ENCODE measurements at places on chromosomes 1 and 21.
A peak's percentile ranks its signal among the peaks of the same experiment; 100 is the strongest.

DNA sequence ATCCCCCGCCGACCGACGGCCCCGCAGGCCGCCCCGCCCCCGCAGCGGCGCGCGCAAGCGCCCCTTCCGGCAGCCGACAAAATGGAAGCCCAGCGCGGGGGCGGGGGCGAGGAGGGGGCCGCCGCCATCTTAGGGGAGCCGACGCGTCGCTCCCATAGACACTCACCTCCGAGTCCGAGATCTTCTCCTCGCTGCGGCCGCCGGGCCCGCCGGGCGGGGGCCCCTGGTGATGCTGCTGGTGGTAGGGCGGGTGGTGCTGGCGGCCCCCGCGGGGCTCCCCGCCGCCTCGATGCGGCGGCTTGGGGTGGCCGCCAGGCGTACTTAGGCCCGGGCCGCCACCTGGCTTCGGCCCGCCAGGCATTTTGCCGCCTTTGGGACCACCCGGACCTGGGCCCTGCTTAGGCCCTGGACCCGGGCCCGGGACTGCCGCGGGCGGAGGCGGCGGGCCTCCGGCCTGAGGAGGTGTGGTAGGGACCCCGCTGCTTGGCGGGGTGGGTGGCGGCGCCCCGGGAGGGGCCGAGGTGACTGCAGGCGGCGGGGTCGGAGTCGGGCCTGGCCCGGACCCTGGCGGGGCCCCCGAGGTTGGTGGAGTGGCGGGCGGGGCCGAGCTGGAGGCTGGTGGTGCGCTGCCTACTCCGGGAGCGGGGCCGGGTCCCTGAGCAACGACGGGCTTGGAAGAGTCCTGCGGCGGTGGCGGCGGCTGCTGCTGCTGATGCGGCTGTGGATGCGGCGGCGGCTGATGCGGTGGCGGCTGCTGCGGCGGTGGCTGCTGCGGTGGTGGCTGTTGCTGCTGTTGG is 691 bp downstream of the SFPQ start:
- DNase-seq: peak; percentile 71

DNA sequence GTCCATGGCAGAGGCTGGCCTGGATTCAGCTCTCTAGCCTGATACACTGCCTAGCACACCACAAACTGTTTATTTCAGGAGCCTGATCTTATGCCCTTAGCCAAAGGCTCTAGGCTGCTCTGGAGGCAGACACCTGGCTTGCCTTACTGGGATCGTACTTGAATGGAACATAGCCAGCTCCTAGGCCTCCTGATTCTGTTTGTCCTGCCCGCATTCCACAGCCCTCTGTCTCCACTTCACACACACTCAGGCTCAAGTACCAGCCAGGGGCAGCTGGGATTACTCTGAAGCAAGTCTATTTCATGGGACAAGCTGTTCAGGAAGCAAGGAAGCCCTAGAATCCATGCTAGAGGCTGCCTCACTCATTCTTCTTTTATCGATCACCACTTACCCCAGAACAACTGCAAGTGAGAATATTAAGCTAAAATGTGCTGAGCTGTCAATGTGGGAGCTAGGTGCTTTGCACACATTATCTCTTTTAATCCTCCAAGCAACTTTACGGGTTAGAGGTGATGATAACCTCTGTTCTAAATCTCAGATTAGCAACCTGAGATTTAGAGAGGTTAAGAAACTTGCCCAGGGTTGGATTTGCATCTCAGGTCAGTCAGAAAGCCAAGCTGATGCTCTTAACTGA is 31.1 kb upstream of the CYP4B1 start:
- no peak for DNase-seq

- no peak for DNase-seq
Observed at GRCh38 chr1:168386492-168386891, 105.8 kb downstream of the TBX19 start.

DNA sequence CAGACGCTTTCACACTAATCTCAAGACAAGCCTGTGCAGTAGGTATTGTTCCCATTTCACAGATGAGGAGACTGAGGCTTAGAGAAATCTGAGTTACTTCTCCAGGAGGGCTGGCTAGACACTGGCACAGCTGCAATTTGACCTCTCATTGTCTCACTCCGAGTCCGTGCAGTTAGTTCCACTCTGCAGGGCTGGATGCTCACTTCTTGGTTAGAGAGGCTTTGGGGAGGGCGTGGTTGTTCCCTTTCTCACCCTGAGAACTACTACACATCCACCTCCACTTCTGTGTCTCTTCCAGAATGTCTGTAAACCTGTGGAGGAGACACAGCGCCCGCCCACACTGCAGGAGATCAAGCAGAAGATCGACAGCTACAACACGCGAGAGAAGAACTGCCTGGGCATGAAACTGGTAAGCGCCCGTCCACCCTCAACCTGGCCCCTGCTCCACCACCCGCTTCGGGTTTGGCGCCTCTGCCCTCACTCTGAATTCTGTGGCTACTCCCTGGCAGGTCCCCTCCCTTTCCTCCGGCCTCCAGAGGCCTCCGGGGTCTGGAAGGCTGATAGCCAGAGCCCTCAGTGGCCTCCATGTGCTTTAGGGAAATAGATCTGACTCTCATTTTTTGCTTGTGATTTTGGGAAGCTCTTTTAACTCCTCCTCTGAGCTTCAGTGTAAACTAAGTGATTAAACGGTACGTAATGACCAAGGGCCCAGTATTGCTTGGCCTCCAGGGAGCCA is 29.1 kb downstream of the EIF2D start:
- no peak for DNase-seq

GRCh38 chr1:77796695-77797405 is 17.4 kb downstream of the MIGA1 start:
- no peak for DNase-seq

- DNase-seq: no peak
Observed at GRCh38 chr1:36752891-36753361, 270.2 kb upstream of the CSF3R start.

GRCh38 chr1:150259758-150260669 is 2.4 kb downstream of the CA14 start:
- no peak for DNase-seq

GRCh38 chr1:67616394-67616985 is 68.5 kb upstream of the GADD45A start:
- no peak for DNase-seq

GRCh38 chr1:87130438-87130837 is 198.2 kb upstream of the LMO4 start:
- DNase-seq: no peak

DNA sequence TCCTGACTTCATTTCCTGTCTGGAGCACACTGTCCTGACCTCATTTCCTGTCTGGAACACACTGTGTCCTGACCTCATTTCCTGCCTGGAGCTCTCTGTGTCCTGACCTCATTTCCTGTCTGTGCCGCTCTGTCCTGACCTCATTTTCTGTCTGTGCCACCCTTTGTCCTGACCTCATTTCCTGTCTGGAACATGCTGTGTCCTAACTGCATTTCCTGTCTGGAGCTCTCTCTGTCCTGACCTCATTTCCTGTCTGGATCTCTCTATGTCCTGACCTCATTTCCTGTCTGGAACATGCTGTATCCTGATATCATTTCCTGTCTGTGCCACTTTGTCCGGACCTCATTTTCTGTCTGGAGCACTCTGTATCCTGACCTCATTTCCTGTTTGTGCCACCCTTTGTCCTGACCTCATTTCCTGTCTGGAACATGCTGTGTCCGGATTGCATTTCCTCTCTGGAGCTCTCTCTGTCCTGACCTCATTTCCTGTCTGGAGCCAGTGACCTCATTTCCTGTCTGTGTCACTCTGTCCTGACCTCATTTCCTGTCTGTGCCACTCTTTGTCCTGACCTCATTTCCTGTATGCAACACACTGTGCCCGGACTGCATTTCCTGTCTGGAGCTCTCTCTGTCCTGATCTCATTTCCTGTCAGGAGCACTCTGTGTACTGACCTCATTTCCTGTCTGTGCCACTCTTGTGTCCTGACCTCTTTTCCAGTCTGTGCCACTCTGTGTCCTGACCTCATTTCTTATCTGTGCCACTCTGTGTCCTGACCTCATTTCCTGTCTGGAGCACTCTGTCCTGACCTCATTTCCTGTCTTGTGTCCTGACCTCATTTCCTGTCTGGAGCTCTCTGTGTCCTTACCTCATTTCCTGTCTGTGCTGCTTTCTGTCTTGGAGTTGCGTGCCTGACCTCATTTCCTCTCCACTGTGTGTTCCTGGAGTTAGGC is 27.6 kb downstream of the SKI start:
- DNase-seq: peak; percentile 58

- DNase-seq: no peak
Observed at GRCh38 chr1:89588480-89588879, 44.4 kb upstream of the LRRC8C start.

- no peak for DNase-seq
Observed at GRCh38 chr1:52416811-52417210, 12.4 kb downstream of the PRPF38A start.

GRCh38 chr21:46146856-46147255 is 8.5 kb downstream of the FTCD start:
- no peak for DNase-seq

GRCh38 chr1:106121728-106122127 is 934.7 kb upstream of the PRMT6 start:
- DNase-seq: no peak

- peak; percentile 49 for DNase-seq
Observed at GRCh38 chr21:42463861-42464515, 32.0 kb downstream of the RSPH1 start.

- DNase-seq: no peak
Observed at GRCh38 chr1:44366371-44366975, 11.4 kb upstream of the ERI3 start.

Measured in fibroblast of gingiva (primary cell).